ENCODE measurements at places on chromosomes 3 and 15.

- DNase-seq = no peak
These were observed 92.8 kb upstream of the MITF start for GRCh38 chr3:69646287-69647067.

- DNase-seq = no peak
These were observed 9.5 kb downstream of the EBLN2 start for GRCh38 chr3:73070675-73071575.

- no peak for DNase-seq
These were observed 677.0 kb downstream of the AGBL1 start for GRCh38 chr15:86756688-86757087.

GRCh38 chr15:33149919-33150318 is 44.6 kb downstream of the FMN1 start:
- DNase-seq = peak; percentile 69

Data from suppressor macrophage treated with lipopolysaccharide for 1 hour (primary cell).